Bronchial smooth muscle cell (primary cell): ENCODE measurements at places on chromosomes 16 and 17. TPM values are rescaled to one million over a fixed set of nuclear protein-coding genes. Genes with fewer than 3 reads are reported as not detected.

The AOC3 gene
- total RNA-seq: 0.16 and 1.9 TPM in 2 replicates

The CDH3 gene
- total RNA-seq: 0.16 and 1.3 TPM in 2 replicates

The SPNS2 gene
- 0.09 and 0.16 TPM in 2 replicates for total RNA-seq

The CMTM4 gene
- total RNA-seq: 3.5 and 6.5 TPM in 2 replicates

The GNG13 gene
- not detected in 2 replicates for total RNA-seq

The PYY gene
- 0.16 TPM in 1 of 2 replicates, not detected in the other for total RNA-seq

The ADAP2 gene
- 1.3 and 2.8 TPM in 2 replicates for total RNA-seq

The GP1BA gene
- total RNA-seq: not detected in 2 replicates

The KRT10 gene
- 2.2 and 4.3 TPM in 2 replicates for total RNA-seq

The KRT32 gene
- total RNA-seq: 0.16 TPM in 1 of 2 replicates, not detected in the other

The CTU2 gene
- total RNA-seq: 11.0 and 11.3 TPM in 2 replicates

The MED1 gene
- total RNA-seq: 14.3 and 14.9 TPM in 2 replicates

The KCNJ18 gene
- not detected in 2 replicates for total RNA-seq

The CNTNAP4 gene
- total RNA-seq: 0.16 TPM in 1 of 2 replicates, not detected in the other

The RSKR gene
- 2.0 and 3.8 TPM in 2 replicates for total RNA-seq

The AGRP gene
- total RNA-seq: not detected in 2 replicates

The HOXB7 gene
- total RNA-seq: 2.9 and 3.8 TPM in 2 replicates

The ITGAL gene
- not detected in 2 replicates for total RNA-seq

The MFAP4 gene
- 47.1 and 105 TPM in 2 replicates for total RNA-seq
